ENCODE measurements at places on chromosomes 13 and 19.

DNA sequence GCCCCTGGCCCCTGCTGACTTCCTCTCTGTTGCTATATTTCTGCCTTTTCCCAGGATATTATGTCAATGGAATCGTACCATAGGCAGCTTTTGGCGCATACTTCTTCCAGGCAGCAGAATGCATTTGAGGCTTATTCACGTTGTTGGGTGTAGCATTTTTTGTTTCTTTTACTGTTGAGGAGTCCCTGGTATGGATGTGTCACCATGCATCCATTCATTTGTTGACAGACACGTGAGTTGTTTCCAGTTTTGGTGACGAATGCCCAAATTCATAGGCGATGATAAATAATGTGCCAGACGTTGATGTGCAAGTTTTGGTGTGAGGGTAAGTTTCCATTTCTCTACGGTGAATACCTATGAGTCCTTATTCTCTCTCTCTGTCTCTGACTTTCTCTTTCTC is 5.0 kb downstream of the NFILZ start:
- no peak for DNase-seq

- no peak for DNase-seq
Measured at GRCh38 chr19:7811989-7812388, 18.0 kb upstream of the EVI5L start.

- no peak for DNase-seq
Measured at GRCh38 chr19:42053037-42053935, 16.7 kb downstream of the GRIK5 start.

GRCh38 chr13:86446311-86446710 is 647.1 kb upstream of the SLITRK6 start:
- DNase-seq = no peak

DNA sequence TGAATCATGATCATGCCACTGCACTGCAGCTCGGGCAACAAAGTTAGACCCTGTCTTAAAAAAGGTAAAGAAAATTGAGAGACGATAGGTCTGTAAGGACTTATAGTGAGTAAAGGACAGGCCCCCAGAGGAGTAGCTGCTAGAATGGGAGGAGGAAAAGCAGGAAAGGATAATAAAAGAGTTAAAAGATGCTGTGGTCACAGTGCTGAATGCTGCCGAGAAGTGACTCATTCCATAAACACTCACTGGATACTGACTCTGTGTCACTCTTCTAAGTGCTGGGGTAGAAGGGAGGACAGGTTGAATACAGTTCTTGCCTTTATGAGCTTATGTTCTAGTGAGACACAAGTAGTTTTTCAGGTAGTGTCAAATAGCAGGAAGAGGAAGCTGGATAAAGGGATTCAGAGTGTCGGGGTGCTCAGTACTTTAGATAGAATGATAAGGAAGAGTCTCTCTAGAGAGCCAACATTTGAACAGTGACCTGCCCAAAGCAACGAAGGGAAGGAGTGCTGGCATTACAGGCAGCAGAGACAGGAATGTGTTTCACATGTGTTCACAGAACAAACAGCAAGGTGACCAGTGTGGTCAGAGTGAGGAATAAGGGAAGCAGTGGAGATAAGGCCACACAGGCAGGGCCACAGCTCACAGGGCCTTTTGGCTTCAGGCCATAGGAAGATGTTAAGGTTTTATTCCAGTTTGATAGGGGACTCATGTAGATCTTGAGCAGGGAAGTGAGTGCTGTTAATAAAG is 1240.5 kb downstream of the UQCRFS1 start:
- DNase-seq = no peak

GRCh38 chr19:7191946-7192691 is 102.1 kb downstream of the INSR start:
- no peak for DNase-seq

- no peak for DNase-seq
Measured at GRCh38 chr19:14400951-14401431, 18.1 kb downstream of the DDX39A start.

DNA sequence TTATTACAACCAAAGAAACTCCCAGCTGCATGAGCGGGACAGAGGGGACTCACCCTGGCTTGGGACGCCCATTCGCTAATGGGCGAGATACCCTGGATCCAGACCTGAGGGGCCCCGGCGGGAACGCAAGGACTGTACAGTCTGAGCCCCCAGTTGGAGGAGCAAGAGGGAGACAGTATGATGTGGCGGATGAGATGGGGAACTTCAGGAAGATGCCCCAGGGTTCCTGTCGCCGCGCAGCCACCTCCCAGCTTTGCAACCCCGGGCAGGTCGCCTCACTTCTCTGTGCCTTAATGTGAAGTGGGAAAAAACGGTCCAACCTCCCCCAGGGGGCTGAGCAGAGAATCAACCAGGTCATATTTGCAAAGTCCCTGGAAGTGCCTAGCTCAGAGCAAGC is 2.5 kb downstream of the NPAS1 start:
- DNase-seq = no peak

DNA sequence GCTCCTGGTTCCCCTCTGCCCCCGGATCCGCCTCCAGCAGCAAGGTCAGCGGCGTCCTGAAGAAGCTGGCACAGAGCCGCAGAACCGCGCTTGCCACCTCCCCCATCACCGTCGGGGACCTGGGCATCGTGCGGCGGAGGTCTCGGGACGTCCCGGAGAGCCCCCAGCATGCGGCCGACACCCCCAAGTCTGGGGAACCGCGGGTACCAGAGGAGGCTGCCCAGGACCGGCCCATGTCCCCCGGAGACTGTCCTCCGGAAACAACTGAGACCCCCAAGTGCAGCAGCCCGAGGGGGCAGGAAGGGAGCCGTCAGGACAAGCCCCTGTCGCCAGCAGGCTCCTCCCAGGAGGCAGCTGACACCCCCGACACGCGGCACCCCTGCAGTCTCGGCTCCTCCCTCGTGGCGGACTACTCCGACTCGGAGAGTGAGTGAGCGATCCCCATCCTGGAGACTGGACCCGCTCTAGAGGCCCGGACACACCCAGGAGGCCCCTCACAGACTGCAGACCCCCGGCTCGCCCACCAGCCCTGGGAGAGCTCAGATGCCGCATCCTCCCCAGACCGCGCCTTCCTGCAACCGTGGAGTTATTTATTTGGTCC is 1.6 kb upstream of the MRI1 start:
- DNase-seq = no peak

GRCh38 chr19:1438035-1438932 is at the start of gene RPS15:
Gene RPS15, plus strand, starts transcription at chr19:1438396. Its CDS starts 30 bp downstream, at chr19:1438426.
- peak; percentile 93 for DNase-seq

GRCh38 chr19:17748884-17749638 is 2.2 kb upstream of the FCHO1 start:
- DNase-seq = no peak

- DNase-seq = no peak
Measured at GRCh38 chr19:38483016-38483630, 49.6 kb downstream of the RYR1 start.

DNA sequence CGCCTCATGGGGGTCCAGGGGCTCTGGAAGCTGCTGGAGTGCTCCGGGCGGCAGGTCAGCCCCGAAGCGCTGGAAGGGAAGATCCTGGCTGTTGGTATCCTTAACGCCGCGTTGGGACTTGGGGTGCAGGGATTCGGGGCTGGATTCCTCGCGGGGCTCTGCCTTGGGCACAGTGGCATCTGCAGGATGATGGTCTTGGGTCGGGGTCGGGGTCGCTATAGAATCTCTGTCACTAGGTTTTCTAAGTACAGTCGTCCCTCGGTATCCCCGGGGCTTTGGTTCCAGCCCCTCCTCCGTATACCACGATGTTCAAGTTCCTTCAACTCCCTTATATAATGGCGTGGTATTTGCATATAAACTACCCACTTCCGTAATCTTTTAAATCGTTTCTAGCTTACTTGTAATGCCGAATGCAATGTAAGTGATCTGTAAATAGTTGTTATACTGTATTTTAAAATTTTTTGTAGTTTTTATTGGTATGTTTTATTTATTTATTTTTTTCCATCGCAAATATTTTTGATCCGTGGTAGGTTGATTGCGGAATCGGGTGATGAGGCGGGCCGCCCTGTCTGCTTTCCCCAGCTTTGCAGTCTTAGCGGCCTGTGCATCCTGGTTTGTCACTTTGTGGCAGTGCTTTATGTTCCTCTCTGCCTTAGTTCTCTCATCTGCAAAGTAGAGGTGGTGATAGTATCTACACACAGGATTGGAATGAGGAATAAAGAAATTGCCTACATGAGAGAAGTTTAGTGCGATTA is 606 bp downstream of the ERCC5 start:
- DNase-seq = no peak

DNA sequence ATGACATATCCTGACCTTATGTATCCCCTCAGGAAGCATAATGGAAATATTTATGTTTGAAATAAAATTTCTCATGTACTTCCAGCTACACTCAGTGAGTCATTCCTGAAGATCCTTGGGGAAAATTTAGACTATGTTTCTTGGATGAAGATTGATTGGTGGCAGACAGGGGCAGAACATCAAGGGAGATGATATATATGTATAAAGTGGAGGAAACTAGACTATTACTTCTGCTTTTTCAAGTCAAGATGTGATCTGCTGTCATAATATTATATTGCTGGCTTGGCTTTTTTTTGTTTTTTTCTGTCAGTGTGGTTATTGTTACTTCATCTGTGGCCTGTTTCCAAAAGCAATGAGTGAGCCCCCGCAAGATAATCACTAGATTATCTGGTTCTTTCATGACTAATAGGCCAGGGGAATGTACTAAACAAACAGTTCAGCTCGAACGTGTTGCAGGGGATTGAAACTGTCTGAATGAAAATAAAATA is 87.2 kb upstream of the TNFSF11 start:
- DNase-seq = no peak

DNA sequence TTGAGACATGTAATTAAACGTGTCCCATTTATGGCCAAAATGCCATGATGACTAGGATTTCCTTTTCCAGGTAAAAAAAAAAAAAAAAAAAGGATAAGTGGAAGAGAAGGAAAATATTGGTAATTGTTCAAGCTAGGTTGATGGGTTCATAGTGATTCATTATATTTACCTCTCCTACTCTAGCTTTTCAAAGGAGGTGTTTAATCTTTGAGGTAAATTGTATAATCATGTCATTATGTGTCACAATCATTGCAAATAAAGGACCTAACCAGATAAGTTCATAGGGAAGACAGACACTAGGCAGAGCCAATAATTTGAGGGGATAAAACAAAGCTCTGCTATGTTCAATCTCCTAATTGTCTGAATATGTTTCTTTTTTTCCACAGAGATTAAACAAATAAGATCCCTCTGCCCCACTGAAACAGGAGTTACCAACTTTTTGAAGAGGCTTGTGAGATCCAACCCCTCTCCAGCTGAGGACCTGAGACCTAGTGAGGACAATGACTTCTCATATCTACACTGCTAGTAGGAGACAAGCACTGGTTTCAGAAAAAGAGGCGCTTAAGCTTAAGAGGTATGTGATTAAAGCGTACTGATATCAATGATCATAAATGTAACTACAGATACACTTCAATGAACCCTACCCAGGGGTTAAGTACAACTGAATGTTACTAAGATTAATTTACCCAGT is 61.4 kb downstream of the USP12 start:
- no peak for DNase-seq

- no peak for DNase-seq
Measured at GRCh38 chr13:113557013-113557412, 27.5 kb upstream of the TFDP1 start.

DNA sequence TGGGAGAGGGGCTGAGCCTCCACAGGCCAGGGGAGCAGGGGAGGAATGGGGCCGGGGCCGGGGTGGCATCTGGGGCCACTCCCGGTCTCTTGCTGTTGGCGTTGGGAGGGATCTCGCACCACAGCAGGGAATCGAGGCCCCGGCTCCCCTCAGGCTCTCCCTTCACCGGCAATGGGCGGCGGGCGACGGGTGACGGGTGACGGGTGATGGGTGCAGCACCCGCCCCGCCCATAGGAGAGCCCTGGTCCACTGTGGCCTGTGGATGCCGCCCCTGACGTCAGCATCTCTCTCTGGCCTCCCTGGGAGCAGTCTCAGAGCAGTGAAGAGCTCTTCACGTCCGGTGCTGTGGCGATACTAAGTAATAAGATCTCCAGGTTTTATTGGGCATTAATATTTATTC is 133.6 kb downstream of the KDM4B start:
- DNase-seq = no peak

DNA sequence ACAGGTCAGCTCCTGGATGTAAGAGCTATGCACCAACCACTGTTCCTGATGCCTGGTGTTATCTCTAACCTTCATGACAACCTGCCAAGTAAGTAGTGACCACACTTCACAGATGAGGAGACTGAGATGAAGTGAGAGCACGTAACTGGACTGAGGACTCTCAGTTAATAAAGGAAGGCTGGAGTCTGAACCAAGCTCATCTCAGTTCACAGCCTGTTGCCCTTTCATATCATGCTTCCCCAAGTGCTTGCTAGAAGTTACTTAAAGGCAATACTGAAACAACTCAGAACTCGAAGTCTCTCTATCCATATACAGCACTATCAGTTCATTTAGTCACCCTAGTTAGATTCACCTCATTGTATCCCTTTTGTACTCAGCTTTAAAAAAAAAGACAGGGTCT is 119.7 kb downstream of the ABCC4 start:
- no peak for DNase-seq

GRCh38 chr13:75873494-75873893 is 237.4 kb downstream of the LMO7 start:
- DNase-seq = no peak

DNA sequence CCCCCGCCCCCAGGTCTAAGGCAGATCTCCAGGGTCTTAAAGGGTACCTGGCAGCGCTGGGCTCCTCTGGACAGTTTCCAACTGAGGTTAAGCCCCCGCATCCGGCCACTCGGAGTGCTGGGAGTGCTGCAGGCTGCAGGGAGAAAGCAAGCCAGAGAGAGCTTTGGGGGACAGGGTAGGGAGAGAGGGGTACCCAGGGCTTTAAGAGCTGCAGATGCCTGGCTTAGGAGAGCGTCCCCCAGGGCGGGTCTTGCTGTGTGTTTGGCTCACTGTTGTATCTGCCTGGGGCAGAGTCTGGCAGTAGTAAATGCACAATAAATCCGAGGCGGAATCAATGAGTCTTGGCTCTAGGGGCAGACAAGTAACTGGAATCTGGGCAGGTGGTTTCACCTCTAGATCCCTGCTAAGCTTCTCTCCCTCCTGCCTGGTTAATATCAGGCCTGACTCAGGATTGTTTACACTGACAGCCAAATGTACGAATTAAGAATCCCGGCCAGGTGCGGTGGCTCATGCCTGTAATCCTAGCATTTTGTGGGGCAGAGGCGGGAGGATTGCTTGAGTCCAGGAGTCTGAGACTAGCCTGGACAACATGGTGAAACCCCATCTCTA is 798 bp upstream of the COX6B2 start:
- no peak for DNase-seq

Measured in stimulated activated CD8-positive, alpha-beta memory T cell treated with anti-CD3 and anti-CD28 coated beads, Interleukin-7, amount 100 ng/mL, for 4 hours (primary cell).